ENCODE measurements at places on chromosomes 12 and 14.

- DNase-seq: peak; percentile 9
Observed at GRCh38 chr14:101193106-101193844, 289.8 kb upstream of the RTL1 start.

DNA sequence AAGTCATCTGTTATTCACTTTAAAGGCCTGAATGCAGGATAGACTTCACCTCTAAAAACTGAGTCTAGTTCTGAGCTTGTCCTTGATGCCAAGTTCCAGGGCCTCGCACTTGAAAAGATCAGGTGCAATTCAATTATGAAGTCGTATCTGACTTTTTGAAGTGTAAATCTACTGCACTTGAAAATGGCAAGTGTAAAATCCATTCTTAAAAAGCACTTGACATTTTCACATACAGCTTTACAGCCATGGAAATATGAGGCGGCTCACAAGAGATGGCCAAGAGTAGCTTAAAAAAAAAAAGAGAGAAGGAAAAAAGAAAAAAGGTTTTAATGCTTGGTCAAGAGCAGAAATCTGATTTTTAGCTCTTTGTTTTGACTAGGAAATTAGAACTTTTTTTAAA is 172.5 kb downstream of the GXYLT1 start:
- no peak for DNase-seq

DNA sequence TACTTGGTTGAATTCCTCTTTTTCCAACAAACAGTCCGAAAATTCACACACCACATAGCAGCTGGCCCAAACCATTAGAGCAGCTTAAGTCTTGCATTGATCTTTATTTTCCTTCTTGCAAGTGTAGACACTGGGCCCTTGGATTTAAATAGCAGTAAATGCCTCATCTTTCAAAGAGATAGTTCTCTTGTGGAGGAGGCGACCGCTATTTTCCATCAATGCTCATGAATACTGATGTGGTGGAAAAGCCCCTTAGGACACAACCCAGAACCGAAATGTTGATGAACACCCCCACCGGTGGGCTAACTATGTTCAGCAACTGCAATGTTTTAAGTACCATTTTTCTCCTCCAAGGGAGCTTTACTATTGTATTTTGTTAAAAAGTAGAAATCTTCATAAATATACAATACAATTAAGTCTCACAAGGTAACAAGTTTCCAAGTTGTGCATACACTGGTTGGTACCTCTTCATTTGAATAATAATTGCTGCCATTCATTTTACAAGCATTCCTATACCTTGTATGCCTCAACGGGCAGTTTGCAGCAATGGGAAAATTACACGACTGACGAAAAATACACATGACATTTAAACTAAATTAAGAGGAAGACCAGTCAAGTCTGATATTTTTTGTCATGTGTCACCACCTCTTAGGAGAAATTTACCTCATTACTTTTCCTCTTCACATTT is 18.0 kb downstream of the NIN start:
- no peak for DNase-seq

- DNase-seq: peak; percentile 26
Observed at GRCh38 chr14:37172024-37172869, at the start of gene SLC25A21. Gene SLC25A21, minus strand, starts transcription at chr14:37172606.

- DNase-seq: no peak
Observed at GRCh38 chr12:107057071-107057834, 36.1 kb downstream of the CRY1 start.

GRCh38 chr12:52788192-52788875 is 7.6 kb downstream of the KRT3 start:
- DNase-seq: no peak

DNA sequence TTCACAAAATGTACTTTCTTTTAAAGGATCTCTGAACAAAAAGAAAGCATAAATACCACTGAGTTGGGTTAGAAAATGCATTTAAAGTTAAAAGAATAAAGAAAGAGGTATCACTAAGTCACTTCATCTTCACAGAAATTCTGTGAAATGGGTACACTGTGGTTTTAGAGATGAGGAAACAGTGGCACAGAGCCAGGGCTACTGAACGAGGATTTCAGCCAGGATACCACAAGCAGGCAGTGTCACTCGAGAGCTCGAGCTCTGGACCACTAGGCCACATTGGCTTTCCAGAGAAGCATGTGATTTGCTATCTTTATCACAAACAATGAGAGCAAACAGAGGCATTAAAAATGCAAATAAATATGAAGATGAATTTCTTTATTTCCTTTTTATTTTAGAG is 51.0 kb downstream of the WDHD1 start:
- no peak for DNase-seq
